ENCODE measurements at places on chromosomes 7 and 10.

DNA sequence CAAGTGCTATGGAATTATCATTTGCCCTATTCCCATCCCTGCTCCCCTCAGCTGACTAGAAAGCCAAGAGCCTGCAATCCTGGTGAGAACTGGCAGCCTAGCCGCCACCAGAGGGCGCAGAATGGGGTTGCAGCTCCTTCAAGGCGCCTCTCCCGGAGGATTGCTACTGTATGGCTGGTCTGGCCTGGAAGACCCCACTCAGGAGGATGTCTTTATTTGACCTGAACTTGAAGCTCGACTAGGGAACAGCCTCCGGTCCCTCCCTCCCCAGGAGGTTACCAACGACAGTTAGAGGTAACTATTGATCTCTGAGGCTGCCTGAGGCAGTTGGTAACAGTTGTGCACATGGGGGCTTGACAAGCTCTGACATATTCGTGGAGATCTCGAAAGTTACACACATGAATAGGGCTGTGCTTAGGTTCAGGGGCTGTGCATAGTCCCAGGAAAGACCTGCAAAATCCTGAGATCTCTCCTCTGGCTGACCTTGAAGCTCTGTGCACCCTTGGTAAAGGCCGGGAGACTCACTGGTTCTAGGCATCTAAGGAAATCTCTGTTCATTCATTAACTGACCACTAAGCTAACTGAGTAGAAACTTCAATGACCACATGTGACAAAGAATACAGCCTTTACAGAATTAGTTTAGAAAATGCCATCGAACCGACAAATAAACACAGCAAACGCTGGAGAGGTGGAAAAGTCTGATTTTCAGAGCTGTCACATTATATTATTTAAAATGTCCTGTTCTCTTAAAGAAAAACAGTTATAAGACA lies 65.7 kb downstream of the TSPAN12 start:
- peak; percentile 26 for DNase-seq

DNA sequence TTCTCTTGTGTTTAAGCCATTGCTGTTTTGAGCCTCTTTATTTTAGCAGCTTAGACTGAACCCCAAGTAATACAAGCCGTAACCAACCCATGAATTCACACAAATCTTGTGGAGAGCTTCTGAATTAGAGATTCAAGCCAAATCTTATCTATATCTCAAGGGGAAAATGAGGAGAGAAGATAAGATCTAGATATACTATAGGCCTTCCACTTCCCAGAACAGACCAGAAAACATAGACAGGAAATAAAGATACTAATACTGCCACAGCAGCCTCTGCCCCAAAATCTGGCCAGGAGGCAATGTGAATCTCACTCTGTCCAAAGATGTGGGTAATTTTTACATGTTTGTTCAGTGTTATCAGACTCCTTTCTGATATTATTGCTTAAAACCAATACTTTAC lies 307.2 kb downstream of the PTEN start:
- no peak for DNase-seq

GRCh38 chr7:138875794-138876193 lies 77.8 kb upstream of the ATP6V0A4 start:
- DNase-seq: peak; percentile 32

GRCh38 chr10:71132321-71132810 lies 80.0 kb upstream of the UNC5B start:
- no peak for DNase-seq

GRCh38 chr10:97765201-97765600 lies 6.6 kb downstream of the SFRP5 start:
- DNase-seq: no peak

GRCh38 chr10:63866747-63867140 lies 345.5 kb downstream of the REEP3 start:
- DNase-seq: no peak

DNA sequence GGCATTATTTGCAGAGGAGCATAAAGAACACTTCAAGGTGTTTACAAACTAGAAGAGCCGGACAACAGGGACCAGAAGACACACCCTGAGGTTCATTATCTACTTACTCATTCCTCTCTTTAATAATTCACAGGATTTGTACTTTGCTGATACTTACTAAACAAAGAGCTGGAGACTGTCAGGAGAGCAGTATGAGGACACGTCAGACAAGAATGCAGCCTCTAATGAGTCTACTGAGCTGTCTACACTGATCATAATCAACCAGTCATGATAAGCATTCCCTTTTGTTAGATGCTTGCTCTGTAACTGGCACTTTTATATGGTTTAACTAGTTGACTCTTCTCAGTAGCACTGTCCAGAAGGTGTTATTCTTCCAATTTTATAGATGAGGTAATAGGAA lies 243.3 kb upstream of the CDC14C start:
- DNase-seq: no peak

- no peak for DNase-seq
Measured at GRCh38 chr10:92131275-92131820, 159.5 kb downstream of the CPEB3 start.

- DNase-seq: peak; percentile 56
Measured at GRCh38 chr10:89426230-89426868, 12.0 kb downstream of the IFIT5 start.

DNA sequence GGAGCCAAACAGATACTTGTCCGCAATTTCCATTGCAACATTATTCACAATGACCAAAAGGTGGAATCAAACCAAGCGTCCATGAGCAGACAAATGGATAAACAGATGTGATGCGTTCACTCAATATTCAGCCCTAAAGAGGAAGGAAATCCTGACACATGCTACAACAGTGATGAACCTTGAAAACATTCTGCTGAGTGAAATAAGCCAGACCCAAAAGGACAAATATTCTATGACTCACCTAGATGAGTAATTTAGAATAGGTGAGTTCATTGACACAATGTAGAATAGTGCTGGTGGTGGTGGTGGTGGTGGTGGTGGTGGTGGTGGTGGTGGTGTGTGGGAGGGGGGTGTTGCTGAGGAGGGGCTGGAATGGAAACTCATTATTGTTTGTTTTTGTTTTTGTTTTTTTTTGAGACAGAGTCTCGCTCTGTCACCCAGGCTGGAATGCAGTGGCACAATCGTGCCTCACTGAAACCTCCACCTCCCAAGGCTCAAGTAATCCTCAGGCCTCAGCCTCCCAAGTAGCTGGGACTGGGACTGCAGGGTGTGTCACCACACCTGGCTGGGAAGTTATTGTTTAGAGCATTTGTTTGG lies 28.6 kb downstream of the SMKR1 start:
- DNase-seq: peak; percentile 22

GRCh38 chr10:13681095-13681494 lies 94.3 kb downstream of the PRPF18 start:
- DNase-seq: no peak

- DNase-seq: no peak
Measured at GRCh38 chr10:63115732-63116383, 17.3 kb upstream of the NRBF2 start.

DNA sequence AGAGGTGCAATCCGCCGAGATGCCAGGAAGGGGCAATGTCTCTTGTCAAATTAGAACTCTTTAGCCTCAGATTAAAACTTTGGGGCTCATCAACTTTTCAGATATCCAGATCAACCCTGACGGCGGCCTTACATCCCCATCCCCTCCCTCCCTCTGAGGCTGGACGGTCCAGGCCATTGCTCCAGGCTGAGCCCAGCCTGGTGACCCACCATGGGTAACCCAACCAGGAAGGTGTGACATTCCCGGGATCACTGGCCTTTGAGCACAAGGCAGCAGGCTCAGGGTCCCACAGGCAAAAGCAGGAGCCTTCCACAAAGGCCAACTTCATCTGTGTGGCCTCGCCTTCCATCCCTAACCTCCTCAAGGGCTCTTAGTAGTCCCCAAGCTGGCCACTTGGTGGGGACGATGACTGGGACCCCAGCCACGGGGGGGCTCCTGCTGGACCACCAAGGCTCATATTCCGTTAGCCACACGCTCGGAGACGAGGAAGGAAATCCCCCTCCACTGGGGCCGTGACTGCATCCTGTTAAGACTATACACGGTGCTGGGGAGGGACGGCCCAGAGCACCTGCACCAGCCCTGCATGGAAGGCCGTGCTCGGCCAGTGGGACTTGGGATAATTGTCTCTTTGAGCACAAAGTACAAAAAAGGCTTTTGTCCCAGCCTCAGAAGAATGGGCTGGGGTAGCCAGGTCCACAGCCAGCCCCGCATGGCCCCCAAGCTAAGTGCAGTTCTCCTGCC lies 62.8 kb downstream of the ZRANB1 start:
- DNase-seq: no peak

- DNase-seq: no peak
Measured at GRCh38 chr10:100184426-100184825, 1.4 kb downstream of the ERLIN1 start.

DNA sequence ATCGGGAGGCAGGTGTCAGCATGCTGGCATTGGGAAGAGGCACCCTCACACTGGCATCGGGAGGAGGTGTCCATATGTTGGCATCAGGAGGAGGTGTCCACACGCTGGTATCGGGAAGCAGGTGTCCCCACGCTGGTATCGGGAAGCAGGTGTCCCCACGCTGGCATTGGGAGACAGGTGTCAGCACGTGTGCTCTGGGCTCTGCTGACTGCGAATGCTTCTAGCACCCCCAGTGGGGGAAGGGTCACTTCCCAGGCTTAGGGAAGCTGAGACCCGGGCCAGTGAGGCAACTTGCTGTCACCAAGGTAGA lies 92.5 kb upstream of the IKZF1 start:
- DNase-seq: no peak

DNA sequence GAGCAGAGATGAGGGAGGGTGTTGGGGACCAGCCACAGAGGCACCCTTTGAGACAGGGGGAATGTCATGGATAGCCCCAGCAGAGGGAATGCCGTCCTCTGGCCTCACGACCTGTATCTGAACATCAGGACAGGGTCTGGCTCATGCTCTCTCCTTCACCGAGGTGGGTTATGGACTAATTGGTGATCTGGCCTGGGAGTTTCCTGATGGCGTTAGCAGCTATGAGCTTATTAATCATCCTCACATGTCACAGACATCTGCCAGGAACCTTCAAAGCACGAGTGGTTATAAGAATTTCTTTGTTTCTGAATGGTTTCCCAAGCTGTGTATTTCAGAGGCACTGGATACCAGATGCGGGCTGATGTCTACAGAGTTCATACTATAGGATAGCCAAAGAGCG lies 6.9 kb downstream of the CPA4 start:
- DNase-seq: no peak

All from HTR-8/SVneo (cell line).